ENCODE measurements at places on chromosomes 2 and 18. TPM values are rescaled to one million over a fixed set of nuclear protein-coding genes. Genes with fewer than 3 reads are reported as not detected.

The ATF2 gene
- 130 TPM for total RNA-seq

The CRYGD gene
- 823 TPM for total RNA-seq

The SH3RF3 gene
- total RNA-seq: 6.3 TPM

The ANKRD53 gene
- 9.1 TPM for total RNA-seq

The GPBAR1 gene
- not detected for total RNA-seq

The CTAGE1 gene
- total RNA-seq: not detected

The DGUOK gene
- total RNA-seq: 39.1 TPM

The NLRC4 gene
- 0.11 TPM for total RNA-seq

The GALNT1 gene
- total RNA-seq: 93.7 TPM

The TEX44 gene
- not detected for total RNA-seq

The PRR30 gene
- total RNA-seq: not detected

The C2orf78 gene
- not detected for total RNA-seq

The C1QL2 gene
- total RNA-seq: 4.1 TPM

The PPIG gene
- total RNA-seq: 68.1 TPM

The REG1B gene
- not detected for total RNA-seq

The PDE1A gene
- total RNA-seq: 12.4 TPM

The STON1 gene
- total RNA-seq: 81.0 TPM

The RAX gene
- total RNA-seq: 111 TPM

The BBS5 gene
- 33.8 TPM for total RNA-seq
